ENCODE measurements at places on chromosomes 4 and X.

DNA sequence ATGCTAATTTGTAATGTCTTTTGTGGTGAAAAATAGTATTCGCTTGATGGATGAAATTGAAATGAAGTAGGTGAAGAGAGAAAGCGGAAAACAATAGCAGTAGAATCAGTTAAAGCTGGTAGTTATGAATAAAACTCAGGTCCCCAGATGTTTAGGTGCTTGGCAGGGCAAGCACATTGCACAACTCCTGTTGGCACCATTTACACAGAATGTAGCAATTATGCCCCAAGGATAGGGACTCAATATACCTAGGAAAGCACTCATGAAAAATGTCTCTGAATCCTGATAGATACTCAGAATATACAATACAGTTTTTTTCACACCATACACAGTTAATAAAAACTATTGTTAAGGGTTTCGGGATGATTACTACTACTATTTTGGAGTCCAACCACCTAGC is 26.5 kb upstream of the GRIA3 start:
- DNase-seq = no peak

- no peak for DNase-seq
Observed at GRCh38 chr4:33386764-33387163, 2666.6 kb downstream of the PCDH7 start.

DNA sequence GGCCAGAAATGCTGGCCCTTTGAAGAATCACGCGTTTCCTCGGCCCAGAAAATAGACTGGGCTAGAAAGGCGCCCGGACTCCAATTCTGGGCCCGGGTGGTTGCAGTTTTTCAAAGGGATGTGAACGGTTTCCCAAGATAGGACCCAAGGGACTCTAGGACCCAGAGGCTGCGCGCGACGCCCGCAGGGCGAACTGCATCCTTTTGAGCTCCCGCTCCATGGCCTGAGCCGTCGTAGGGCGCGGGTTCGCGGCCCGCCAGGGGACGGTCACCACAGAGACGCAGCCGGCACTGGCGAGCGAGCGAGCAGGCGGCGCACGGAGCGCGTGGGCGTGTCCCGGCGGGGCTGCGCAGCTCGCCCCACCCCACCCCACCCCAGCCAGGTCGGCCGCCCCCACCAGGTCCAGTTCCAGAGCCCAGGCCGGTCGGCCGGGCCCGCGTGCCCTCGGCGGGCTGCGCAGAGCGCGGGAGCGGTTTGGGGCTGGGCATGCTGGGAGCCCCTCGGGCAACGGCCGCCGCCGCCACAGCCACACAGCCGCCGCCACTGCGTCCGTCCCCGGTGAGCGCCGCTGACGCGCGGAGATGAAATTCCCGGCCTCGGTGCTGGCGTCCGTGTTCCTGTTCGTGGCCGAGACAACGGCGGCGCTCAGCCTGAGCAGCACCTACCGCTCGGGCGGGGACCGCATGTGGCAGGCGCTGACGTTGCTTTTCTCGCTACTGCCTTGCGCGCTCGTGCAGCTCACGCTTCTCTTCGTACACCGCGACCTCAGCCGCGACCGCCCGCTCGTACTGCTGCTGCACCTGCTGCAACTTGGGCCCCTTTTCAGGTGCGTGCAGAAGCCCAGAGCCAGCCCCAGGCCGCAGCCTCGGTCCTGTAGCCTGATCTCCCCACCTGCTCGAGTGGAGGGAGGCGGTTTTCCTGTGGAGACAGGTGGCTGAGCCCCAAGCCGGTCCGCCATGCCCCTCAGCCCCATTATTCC is at the start of gene XK:
TSS of gene XK (plus strand) at position 411 of the 979 bp plus-strand sequence. CDS start at position 582, 171 bp downstream.
- DNase-seq = peak; percentile 47

- no peak for DNase-seq
Observed at GRCh38 chrX:17759990-17760389, 22.7 kb downstream of the SCML1 start.

GRCh38 chrX:22164770-22165388 is 107.8 kb upstream of the CBLL2 start:
- DNase-seq = no peak

GRCh38 chr4:107719922-107720722 is at the start of gene PAPSS1:
TSS of gene PAPSS1 (minus strand) at chr4:107720234. CDS start at chr4:107720179, 55 bp downstream.
- DNase-seq = peak; percentile 94
